NCI-H1694 treated with DMSO at 0.1 percent for 48 hours (cell line): ENCODE measurements at places on chromosomes 7 and 10.
A peak's percentile ranks its signal among the peaks of the same experiment; 100 is the strongest.

DNA sequence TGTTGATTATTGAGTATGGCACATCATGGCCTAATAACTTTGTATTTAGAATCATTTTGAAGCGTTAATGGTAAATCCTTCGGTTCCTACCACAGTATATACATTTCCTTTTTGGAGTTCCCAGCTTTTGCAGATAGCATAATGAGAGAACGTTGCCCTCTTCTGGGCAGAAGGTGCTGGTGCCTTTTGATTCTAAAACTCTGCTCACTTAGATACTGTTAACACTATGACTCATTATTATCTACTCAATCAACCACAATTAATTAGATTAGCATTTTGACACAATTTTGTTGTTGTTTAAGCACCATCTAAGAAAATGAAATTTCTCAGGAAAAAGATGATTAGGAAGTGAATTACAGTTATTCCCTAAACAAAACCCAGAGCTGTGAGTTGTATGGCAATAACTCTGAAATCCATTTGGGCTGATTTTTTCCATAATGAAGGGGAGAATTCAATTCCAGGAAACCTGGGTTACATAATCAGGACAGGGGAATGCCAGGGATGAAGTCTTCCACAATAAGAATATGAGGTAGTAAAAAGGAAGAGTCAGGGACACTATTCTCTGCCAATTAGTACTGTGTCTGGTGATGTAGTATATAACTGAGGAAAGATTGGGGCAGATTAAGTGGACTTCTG, 11.5 kb upstream of the DLD start:
- peak; percentile 78 for DNase-seq

DNA sequence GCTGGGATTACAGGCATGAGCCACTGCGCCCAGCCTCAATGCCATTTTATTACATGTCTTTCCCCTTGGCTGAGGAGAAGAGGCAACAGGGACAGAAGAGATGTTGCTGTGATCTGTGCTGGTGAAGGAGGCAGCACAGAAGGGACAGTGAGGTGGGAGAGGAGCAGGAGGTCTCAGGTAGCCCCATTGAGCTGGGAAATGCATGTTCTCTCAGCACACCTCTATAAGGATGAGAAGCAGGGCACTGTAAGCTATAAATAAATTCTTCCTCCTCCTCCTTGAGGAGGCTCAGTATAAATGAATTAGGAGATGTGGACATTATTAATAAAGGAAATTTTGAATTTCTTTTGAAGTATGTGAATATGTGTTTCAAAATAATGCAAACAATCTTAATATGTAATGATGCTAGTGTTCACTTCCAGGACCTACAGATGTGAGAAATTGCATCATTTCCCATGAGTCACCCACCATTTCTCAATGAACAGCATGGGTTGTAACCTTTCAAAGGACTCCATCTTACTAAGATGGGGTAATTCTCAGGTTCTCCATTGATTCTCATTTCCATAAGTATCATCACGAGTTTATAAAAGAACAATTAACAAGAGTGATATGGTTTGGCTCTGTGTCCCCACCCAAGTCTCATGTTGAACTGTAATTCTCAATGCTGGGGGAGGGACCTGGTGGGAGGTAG, 88.9 kb upstream of the ODAD2 start:
- no peak for DNase-seq

- DNase-seq: no peak
Observed at GRCh38 chr7:1214516-1214915, 18.2 kb upstream of the UNCX start.

- DNase-seq: no peak
Observed at GRCh38 chr7:148867596-148868377, 16.3 kb downstream of the EZH2 start.

DNA sequence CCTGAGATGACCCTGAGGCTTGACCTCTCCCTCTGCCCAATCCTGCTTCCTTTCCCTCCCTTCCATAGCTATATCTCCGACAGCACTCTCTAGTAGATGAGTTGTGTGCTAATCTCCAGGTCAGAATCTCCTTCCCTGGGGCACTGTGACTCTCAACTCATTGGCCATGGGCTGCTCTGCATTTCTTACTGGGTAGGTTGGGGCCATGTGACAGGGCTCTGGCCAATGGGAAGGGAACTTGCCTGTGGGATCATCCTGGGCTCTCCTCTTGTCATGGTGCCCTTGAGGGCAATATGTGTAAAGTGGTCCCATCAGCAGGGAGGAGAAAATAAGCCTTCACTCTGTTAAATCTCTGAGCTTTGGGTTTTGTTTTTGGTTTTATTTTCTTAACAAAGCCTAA, 80.1 kb upstream of the ANKRD1 start:
- DNase-seq: no peak

- DNase-seq: no peak
Observed at GRCh38 chr7:74371381-74372341, 82.0 kb upstream of the GTF2IRD1 start.

DNA sequence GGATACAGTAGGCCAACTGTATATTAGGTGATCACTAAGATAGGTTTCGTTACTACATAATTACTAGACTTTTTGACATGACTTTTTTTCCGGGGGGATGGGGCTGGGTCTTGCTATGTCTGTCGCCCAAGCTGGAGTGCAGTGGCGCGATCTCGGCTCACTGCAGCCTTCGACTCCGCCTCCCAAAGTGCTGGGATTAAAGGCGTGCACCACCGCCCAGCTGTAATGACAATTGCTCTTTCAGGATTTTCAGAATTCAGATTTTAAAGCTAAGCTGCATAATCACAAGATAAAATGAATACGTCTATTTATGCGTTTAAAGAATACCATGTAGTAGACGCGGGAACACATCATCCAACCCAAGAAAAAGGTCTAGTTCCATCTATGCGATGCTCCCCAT, 982 bp downstream of the IDI1 start:
- no peak for DNase-seq

DNA sequence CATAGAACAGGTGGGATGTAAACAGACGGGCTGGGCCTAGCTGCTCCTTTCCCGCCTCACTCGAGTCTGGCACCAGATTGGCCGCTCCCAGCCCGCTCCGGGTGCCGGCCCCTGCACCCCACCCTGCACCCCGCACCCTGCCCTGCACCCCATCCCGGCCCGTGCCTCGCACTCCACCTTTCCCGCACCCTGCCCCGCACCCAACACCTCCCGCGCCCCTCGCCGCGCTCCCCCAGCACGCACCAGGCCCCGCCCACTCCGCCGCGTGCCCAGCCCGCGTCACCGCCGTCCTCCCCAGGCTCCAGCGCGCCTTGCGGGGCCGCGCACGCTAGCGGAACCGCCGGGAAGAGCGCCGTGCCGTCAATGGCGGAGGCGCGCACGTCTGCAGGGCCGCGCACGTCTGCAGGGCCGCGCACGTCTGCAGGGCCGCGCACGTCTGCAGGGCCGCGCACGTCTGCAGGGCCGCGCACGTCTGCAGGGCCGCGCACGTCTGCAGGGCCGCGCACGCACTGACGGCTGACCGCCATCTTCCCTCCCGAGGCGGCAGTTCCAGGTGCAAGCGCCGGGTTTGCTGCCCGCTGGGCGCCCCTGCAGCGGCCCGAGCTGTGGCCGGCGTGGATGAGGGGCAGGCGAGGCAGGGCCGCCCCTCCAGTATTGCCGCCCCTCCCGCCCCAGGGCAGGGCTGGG, at the start of gene UBE3C:
TSS of gene UBE3C (plus strand) at position 503 of the 687 bp plus-strand sequence. CDS start 347 bp downstream, outside the sequence.
- DNase-seq: peak; percentile 73

- DNase-seq: peak; percentile 0
Observed at GRCh38 chr10:132023092-132023811, 41.5 kb upstream of the BNIP3 start.

- DNase-seq: no peak
Observed at GRCh38 chr10:98560565-98560964, 113.8 kb upstream of the HPS1 start.

- DNase-seq: no peak
Observed at GRCh38 chr7:74032191-74032490, 4.2 kb downstream of the ELN start.

- peak; percentile 56 for DNase-seq
Observed at GRCh38 chr10:98321186-98321780, 53.3 kb upstream of the LOXL4 start.

DNA sequence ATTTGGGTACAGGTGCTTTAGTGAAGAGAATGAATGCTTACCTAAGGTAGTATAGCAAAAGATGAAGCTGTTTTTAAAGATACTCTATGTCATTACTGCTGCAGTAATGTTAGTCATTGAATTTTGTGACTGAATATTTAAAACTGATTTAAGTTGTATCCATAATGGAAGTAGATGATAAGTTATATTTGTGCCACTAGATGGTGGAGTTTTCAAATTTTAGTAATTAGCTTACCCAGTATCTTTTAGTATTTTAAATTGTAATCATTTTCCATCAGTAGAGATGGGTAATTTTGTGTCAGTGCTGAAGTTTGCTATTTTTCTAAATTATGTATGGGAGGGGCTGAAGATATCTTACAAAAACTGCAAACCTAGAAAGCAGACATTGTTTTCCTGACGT, 25.2 kb downstream of the HBP1 start:
- DNase-seq: no peak

DNA sequence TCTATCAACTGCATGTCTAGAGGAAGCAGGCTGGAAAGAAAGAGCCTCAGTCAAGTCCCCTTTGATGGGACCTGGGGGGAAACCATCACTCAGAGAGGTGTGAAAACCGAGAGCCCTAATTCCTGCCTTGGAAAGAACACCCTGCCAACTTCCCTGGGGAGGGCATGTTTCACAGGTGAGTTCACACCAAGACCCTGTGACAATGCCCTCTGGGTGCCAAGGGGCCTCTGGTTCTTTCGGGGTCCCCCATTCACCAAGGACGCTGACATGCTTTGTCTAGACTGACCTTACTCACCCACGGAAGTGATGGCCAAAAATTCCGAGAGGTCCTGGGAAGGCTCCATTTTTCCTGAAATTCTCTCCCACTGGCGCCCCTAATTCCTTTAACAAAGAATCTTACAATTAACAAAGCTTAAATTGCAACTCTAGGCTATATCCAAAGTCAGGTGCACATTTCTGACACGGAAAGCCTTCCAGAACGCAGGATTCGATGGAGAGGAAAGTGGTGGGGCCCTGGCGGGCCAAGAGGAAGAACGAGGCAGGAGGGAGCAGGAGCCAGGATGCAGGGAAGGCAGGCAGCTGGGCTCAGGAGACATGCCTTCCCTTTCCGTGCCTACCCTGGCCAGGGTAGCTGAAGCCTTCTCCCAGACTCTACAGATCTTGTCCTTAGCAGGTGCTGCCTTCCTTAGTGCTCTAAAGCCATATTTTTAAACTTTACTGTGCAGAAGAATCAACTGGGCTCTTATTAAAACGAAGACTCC, 23.7 kb downstream of the VSTM4 start:
- no peak for DNase-seq

GRCh38 chr7:1993031-1993695, 239.6 kb downstream of the MAD1L1 start:
- DNase-seq: no peak

GRCh38 chr10:77043420-77043763, 594.2 kb downstream of the KCNMA1 start:
- no peak for DNase-seq

- DNase-seq: no peak
Observed at GRCh38 chr7:35781767-35782515, 18.9 kb upstream of the SEPTIN7 start.

GRCh38 chr7:15197042-15197977, 294.8 kb upstream of the DGKB start:
- no peak for DNase-seq

GRCh38 chr7:39465055-39465929, 100.9 kb upstream of the YAE1 start:
- no peak for DNase-seq

DNA sequence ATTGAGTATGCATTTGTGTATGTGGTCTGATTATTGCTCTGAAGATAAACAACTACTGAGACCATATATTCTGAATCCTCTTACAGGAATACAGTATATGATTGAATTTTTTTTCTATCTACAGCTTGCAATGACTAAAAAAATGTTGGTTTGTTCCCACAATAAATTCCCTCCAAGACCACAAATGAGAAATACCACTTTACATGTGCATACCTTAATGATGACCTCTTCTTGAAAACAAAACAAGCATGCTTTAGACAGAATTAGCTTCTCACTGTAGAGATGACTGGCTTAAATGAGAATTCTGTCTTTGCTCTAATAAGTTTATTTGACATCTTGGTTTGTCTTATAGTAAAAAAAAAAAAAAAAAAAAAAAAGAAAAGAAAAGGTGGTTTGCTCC, 241.5 kb downstream of the PCDH15 start:
- DNase-seq: no peak

DNA sequence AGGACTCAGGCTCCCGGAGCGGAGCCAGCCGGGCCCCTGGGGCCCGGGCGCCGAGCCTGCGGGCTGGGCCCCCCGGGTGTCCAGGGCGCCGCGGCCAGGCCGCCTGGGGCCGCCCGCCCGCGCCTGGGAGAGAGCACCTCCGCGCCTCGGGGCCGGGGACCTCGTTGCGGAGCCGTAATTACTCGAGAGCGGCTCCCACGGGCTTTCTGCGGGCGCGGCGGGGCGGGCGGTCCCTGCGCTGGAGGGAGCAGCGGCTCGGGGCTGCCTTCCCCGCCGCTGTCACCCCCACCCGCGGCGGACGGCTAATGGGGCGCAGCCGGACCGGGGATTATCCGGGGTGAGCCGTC, 1.5 kb downstream of the GNB2 start:
- no peak for DNase-seq

DNA sequence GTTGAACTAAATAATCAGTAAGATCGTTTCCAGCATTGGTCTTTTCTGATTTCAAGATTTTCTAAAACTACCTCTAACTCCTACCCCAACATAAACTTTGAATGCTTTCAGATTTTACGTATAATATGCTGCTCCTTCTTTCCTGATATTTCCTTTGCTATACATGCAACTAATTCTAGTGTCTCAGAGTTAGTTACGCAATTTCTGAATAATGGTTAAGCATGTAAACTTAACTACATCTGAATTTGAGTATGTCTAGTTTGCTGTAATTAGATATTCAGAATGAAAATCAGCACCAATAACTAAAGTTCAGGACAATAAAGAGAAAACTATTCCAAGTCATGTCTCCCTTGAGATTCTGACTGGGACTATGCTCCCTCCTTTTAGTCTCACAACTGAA, 71.0 kb downstream of the SEMA3C start:
- DNase-seq: no peak

- DNase-seq: no peak
Observed at GRCh38 chr7:111083413-111083812, 7.5 kb upstream of the LRRN3 start.

- DNase-seq: no peak
Observed at GRCh38 chr10:32163071-32163761, 107.0 kb upstream of the KIF5B start.

DNA sequence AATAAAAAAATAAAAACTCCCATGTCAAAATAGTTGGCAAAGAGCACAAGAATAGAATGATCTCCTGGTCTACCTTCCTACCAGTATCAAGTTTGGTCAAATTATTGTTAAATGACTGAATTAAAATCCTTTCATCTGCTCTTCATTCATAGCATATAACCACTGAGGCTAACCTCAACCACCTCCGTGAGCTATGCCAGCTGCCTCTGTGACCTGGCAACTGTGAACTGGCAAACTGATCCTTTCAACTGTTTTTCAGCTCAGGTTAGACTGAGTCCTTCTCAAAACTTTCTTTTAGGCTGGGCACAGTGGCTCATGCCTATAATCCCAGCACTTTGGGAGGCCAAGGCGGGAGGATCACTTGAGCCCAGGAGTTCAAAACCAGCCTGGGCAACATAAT, 36.1 kb downstream of the NUDCD3 start:
- no peak for DNase-seq

GRCh38 chr10:21326594-21327288, 198.7 kb downstream of the SKIDA1 start:
- no peak for DNase-seq
